ENCODE measurements at places on chromosomes 5 and 9. TPM values are rescaled to one million over a fixed set of nuclear protein-coding genes. Genes with fewer than 3 reads are reported as not detected.

The SUSD3 gene
- total RNA-seq, result not detected

The ZFP2 gene
- total RNA-seq, result not detected

DNA sequence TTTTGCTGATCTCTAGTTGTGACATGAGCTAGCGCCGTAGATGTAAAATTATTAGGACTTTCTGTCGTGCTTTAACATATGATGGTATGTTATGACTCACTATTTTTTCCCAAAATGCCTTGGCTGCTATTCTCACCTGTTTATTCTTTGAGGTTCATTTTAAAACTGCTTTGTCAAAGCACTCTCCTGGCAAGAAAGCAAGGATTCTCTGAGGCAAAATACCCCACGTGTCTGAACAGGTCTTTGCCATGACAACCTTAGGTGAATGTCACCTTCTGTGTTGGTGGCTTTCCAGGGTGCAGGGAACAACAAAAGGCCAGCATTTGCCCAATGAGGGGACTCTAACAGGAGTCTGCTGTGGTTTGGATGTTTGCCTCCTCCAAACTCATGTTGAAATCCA lies 30.6 kb upstream of the COL5A1 start:
- H3K27ac ChIP-seq, result no peak overlapping the region
- H3K27me3 ChIP-seq, result peaks cover 3% of the 10 kb centered on the region
- no peak for DNase-seq

DNA sequence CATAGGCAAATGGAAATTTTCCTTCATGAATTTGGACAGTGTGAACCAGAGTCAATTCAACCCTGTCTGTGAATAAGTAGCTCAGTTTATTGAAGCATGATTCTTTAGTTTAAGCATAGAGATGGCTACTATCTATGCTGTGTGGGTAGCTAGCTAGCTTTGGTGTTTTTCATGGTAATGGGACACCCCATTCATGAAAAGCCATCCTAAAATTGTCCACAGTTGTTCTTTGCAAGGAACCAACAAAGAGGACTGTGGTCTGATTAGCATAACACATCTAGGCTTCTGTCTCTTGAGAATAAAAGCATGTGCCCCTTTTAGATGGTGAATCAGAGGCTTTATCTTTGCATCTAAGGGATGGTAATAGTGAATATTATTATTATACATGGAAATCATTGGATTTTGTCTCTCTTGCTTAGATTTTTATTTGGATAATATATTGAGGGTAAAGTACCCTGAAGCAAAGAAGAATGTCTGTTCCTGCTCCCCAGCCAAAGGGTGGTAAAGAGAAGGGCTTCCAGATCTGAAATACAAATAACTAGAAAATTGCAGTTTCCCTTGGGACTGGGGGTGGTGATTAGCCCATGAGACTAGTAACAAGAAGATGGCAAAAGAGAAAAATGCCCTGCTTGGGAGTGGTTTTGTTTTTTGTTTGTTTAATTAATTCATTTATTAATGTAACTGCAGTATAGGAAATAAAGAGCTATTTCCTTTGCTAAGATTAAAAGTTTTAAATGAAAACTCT lies 624.2 kb upstream of the ZNF608 start:
- DNase-seq, result no peak
- H3K27ac ChIP-seq, result no peak overlapping the region
- H3K4me3 ChIP-seq, result no peak overlapping the region
- H3K36me3 ChIP-seq, result no peaks in the 10 kb centered on the region
- H3K4me1 ChIP-seq, result peaks cover 14% of the 10 kb centered on the region
- H3K27me3 ChIP-seq, result peaks cover 1% of the 10 kb centered on the region

GRCh38 chr9:122402403-122402871 lies 31.6 kb downstream of the PTGS1 start:
- H3K4me1 ChIP-seq, result peaks cover 50% of the 10 kb centered on the region
- peaks cover 2% of the 10 kb centered on the region for H3K27me3 ChIP-seq
- peak overlapping the region; percentile 74 for H3K4me3 ChIP-seq
- peak; percentile 99 for DNase-seq

DNA sequence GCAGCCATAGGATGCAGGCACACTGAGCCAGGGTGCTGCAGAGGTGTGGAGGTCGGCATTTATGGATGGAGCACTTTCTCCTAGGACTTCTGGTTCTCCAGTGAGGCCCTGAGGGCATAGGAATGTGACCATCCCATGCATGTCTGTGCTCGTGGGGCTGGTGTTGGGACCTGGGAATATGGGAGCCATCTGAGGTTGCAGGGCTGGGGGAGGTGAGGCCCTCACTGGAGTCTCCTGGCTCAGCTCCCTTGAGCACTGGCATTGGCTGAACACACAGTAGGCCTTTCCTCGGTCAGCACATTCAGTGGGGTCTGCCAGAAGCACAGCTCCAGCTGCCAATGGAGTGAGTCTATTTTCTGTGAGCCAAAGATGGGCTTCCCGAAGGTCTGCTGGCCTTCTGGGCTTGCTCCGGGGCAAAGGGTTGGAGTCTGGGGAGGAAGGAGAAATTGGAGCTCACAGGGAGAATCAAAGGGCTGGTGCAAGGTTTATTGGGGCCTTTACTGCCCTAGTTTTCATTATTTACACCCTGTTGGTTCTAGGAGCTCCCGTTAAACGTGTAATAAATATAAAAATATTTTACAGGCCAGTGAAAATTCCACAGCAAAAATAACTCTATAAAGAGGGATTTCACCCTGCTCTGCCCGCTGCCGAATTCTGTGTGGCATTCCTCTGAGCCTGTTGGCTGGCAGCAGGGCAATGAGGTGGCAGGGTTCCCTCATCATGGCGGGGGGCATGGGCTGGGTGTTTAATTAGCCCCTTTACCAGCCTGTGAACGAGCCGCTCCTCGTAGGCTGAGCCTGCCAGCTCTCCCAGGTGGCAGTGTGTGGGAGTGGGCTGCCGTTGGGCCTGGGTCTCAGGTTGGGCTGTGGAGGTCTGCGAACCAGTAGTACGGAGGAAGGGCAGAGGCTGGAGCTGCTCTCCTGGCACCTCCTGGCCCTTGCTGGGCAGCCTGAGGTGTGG lies 31.6 kb upstream of the PITX1 start:
- H3K4me3 ChIP-seq, result no peak overlapping the region
- H3K27ac ChIP-seq, result no peak overlapping the region
- no peaks in the 10 kb centered on the region for H3K36me3 ChIP-seq
- peaks cover 19% of the 10 kb centered on the region for H3K27me3 ChIP-seq
- H3K4me1 ChIP-seq, result no peaks in the 10 kb centered on the region

DNA sequence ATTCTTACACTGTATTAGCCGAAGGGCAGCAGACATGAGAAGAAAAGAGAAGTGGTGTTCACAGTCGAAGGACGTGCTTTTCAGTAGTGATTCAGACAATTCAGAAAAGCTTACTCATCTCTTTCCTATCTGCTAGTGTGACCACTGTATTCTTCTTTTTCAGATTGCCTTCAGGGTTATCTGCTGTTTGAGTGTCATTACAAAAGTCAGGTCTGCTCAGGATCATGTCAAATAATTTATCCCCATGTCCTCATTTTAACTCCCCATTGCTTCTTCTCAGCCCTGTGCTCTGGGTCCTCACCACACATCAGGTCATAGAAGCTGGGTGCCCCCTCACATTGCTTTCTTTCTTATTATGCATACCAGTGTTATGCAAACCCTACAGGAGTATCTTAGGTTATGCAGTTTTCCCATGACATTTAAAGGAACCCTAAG lies 394.0 kb downstream of the CETN3 start:
- no peak overlapping the region for H3K27ac ChIP-seq
- no peaks in the 10 kb centered on the region for H3K4me1 ChIP-seq
- no peak for DNase-seq
- H3K27me3 ChIP-seq, result no peaks in the 10 kb centered on the region
- no peak overlapping the region for H3K4me3 ChIP-seq
- no peaks in the 10 kb centered on the region for H3K36me3 ChIP-seq
